HuH-7 (cell line): ENCODE measurements at places on chromosomes 1 and 21.

DNA sequence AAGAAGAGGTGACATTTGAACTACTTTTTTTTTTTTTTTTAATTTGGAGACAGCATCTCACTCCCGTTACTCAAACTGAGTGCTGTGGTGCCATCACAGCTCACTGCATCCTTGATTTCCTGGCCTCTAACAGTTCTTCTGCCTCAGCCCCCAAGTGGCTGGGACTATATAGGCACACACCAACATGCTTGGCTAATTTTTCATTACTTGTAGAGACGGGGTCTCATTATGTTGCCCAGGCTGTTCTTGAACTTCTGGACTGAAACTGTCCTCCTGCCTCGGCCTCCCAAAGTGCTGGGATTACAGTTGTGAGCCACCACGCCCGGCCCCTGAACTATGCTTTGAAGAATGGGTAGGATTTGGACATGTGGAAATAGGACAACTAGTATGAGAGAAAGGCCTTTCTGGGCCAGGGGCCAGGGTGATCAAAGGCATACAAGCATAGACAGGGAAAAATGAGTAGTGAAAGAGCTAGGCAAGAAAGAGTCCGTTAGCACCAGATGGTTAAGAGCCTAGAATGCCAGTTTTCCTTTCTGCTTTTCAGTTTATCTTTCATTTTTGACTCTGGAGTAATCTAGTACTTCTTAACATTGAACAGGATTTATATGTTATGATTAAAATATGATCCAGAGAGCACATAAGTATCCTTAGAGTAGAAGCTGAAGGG is 6.3 kb downstream of the RABGAP1L start:
- DNase-seq: no peak

DNA sequence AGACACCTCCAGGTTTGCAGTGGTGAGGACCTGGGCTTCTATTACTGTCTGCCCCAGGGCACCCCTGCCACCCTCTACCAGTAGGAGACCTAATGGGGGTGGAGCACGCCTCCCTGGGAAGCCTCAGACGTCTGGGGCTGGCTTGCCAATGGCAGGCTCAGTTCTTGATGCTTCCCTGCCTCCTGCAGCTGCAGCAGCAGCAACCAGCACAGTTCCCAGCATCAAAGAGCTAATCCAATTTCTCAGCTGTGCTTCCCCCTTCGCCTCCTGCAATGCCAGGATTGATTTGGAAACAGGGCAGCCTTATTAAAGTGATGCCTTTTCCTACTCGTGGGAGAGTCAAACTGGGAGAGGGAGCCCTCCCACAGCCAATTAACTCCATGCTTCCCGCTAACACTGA is 8.2 kb downstream of the SYT2 start:
- DNase-seq: no peak

GRCh38 chr1:46043458-46044017 is 88.9 kb downstream of the PIK3R3 start:
- DNase-seq: no peak

DNA sequence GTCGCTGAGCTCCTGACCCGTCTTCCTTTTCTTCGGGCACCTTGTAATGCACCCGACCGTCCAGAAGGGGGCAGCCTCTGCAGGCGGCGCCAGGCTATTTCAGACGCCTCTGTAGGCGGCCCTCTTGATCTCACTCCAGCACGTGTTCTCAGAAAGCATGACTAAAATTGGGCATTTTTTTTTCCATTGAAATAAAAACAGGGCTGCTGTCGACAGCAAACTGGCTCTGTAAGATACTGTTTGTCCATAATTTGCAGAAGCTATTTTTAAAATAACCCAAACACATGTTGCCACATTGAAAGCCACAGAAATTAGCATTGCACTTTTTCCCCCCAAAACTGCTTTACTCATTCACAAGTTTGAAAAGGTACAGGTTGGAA is 78.0 kb downstream of the STUM start:
- DNase-seq: peak; percentile 72

- no peak for DNase-seq
These were observed 27.6 kb upstream of the NBL1 start for GRCh38 chr1:19616489-19616888.

GRCh38 chr1:185439727-185440415 is 122.8 kb upstream of the IVNS1ABP start:
- no peak for DNase-seq

DNA sequence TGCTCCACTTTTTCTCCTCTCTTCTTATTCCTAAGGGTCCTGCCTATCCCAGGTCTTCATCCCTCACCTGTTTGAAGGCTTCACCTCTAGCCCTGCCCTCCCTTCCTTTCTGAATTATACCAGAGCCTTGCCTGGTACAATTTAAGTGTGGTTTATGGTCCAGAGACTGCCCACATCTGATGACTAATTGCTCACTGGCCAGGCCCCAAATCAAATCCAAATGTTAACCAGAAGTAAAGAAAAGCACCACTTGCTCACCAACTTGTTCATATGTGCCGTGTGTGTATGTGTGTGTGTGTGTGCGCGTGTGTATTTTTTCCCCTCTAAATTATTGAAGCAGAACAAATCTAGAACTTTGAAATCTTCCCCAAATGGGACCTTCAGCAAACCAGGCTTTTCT is 26.4 kb downstream of the MYOM3 start:
- DNase-seq: no peak

GRCh38 chr1:79852004-79852403 is 845.5 kb upstream of the ADGRL4 start:
- DNase-seq: no peak

- peak; percentile 2 for DNase-seq
These were observed 427 bp downstream of the WNT3A start for GRCh38 chr1:228007049-228007800.

GRCh38 chr1:66679140-66679539 is 73.1 kb upstream of the DYNLT5 start:
- DNase-seq: no peak

- no peak for DNase-seq
These were observed 53.8 kb upstream of the DPH5 start for GRCh38 chr1:101079341-101079740.

DNA sequence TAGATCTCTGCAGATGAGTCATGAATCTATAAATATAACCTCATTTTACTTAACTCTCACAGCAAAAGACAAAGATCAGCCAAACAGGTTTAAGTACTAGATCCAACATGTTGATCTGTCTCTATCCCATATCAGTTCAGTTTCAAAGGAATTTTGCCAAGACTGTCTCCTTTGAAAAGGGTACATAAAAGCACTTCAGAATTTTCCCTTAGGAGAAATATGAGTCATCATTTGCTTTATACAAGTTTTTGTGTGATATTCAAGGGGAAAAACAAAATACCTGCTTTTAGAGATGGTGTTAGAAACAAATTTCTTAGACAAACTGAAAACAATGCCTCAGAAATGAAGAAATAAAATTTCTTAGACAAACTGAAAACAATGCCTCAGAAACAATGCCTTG is 73.5 kb upstream of the LRRC7 start:
- no peak for DNase-seq

- no peak for DNase-seq
These were observed 356.3 kb upstream of the DPYD start for GRCh38 chr1:98277118-98277517.

- no peak for DNase-seq
These were observed 330.2 kb downstream of the RRAGC start for GRCh38 chr1:38529391-38529790.

GRCh38 chr1:116431870-116432500 is 58.9 kb downstream of the ATP1A1 start:
- DNase-seq: no peak

- no peak for DNase-seq
These were observed 15.6 kb upstream of the SRP9 start for GRCh38 chr1:225762002-225762441.

DNA sequence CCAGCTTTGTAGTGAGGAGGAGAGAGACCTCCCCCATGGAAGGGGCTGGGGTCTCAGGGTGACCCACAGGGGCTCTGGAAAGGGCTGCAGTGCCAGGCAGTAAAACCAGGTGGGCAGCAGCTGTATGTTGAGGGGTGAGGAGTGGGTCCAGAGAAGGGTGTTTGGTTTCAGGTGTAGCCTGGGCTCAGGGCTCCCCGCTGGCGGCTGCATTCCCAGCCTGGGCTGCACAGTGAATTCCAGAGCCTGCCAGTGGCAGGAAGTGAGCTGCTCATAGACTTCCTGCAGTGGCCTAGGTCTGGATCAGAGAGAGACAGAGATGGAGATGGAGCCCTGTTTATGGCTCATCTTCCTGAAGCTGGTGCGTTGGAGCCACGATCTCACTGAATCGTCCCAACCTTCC is 356.4 kb downstream of the PTPRU start:
- DNase-seq: no peak

GRCh38 chr1:97820470-97821188 is 100.2 kb downstream of the DPYD start:
- no peak for DNase-seq

DNA sequence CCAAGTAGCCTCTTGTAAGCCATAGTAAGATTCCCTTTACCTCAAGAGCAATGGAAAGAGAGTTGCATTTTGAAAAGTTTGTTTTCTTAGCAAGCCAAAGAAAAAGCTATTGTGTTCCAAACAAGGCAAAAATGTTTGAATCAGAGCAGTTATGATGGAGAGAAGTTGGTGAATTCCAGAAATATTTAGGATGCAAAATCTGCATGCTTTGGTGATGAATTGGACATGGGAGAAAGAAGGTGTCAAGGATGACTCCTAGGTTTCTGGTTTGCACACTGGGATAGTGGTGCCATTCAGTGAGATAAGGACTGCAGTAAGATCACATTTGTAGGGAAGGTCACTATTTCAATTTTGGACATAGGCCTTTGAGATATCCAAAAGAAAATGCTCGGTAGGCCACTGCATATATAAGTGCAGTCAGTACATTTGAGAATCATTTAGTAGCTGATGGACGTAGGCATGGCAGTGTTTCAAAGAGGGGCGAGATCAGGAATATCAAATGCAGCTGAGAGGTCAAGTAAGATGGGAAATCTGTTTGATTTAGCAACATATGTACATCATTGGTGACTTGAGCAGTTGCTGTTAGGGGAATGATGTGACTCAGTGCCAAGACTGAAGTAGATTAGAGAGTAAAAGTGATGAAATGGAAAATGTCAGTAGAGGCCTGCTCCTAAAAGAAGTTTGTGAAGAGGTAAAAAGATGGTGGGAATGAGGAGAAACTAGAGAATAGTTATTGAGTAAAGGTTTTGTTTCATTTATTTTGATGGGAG is 33.9 kb upstream of the GPR25 start:
- DNase-seq: no peak

GRCh38 chr1:50704126-50704525 is 255.9 kb downstream of the FAF1 start:
- DNase-seq: peak; percentile 15

DNA sequence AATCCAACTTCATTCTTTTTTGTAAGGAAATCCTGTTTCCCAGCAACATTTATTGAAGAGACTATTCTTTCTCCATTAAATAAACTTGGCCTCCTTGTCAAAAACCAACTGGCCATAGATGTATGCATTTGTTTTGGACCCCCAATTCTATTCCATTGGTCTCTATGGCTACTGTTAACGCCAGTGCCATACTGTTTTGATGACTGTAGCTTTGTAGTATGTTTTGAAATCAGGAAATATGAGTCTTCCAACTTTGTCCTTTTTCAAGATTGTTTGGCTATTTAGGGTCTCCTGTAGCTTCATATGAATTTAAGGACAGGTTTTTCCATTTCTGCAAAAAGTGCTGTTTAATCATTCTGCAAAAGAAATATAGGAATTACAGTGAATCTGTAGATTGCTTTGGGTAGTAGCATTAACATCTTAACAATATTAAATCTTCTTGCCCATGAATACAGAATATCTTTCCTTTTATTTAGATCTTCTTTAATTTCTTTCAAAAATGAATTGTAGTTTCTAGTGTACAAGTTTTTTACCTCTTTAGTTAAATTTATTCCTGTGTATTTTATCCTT is 61.3 kb downstream of the ITGB3BP start:
- no peak for DNase-seq

DNA sequence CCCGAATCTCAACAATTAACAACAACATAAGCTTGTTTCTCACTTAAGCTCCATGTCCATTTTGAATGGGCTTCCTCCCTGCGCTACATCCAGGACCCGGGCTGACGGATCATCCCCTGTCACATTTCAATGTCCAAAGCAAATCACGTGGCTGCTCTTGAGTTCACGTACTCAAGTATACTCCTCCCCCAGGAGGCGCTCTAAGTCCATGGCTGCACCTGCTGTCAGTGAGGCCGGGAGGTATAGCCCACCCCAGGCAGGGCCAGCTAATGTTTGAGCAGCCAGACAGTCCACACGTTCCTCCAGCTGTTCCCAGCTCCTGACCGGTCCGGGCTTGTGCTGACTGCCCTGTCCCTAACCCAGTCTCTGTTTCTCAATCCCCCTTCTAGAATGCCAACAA is 220.8 kb downstream of the SLC35F3 start:
- peak; percentile 53 for DNase-seq

DNA sequence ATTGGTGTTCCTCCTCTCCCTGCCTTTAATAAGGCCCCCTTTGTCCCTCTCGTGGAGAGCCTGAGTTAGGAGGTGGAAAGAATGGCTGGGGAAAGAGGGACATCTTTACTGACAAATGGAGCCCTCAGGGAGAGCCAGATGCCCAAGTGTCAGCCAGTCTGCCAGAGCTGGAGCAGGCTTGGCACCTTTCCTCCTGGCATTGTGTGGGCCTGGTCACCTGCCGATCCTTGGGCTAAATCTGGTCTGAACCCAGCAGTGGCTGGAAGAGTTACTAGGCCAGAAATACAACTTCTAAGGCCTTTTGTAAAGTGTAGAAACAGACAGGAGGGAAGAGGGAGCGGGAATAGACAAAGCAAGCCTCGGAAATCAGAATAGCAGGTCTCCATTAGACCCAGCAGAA is 24.9 kb downstream of the VANGL1 start:
- no peak for DNase-seq

DNA sequence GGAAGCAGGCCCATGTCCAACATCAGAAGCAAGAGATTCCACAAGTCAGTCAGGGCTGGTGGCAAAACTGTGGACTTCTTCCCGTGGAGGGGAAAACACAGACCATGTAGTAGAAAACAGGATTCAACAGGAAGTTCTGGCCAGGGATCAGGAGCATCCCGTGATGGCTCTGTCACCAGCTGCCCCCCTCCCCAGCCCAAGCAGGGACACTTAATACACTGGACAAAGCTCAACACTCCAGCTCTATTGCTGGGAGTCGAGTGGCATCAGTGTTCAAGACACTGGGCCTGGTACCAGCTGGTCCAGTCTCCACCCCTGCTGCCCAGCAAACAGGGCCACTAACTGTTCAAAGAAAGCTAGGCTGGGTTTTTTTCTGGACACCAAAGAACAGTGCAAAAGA is 3.7 kb downstream of the SLC45A3 start:
- no peak for DNase-seq

DNA sequence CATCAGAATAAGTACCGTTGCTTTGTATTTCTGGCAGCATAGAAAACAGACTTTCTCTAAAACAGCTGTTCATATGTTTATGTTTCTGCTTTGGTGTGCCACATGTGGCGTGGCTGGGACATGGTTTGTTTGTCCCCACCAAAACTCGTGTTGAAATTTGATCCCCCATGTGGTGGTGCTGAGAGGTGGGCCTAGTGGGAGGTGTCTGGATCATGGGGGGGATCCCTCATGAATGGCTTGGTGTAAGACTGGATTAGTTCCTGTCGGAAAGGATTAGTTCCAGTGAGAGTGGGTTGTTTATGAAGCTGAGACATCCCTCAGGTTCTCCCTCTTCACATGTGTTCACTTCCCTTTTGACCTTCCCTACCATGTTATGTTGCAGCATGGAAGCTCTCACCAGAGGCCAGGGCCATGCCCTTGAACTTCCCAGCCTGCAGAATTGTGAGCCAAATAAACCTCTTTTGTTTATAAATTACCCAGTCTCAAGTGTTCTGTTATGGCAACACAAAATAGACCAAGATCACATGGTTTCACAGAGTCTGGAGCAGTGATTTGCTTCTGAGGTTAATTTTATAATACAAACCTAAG is 17.9 kb upstream of the H3-3A start:
- no peak for DNase-seq
